ENCODE measurements at places on chromosomes 3 and 15.

DNA sequence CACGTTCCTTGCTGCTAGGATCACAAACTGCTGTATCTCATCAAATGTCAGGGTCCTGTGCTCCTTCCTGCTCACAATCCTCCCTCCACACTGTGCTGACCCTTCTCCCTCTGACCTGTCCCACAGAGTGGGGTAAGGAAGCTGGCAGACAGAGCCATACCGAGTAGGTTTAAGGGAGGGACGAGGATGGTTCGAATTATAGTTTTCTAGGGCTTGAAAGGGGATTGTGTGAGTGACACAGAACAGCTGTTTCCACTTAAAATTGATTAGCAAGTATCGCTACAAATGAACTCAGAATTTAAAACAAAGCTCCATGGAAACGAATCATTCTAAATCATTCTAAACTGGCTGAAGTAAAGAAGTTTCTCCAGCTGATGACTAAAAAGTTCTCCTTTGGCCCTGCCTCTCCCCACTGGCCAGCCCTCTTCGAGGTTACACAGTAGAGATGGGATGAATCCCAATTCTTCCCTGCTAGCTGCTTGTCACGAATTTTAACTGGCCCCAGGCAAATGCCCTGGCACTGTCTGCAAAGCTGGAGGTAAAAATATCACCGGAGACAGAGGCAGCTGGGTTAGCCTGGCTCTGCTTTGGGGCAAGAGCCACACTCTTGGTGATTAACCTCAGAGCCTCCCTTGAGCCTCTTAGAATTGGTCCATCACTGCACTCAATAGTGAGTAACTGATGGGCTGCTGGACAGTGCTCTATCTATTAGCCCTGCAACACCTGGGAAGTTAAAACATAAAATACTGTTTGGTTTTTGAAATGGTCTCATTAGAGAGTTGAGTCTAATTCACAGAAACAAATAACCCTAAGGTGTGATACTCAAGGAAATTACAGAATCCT is 194.9 kb downstream of the CHST2 start:
- no peak for DNase-seq

DNA sequence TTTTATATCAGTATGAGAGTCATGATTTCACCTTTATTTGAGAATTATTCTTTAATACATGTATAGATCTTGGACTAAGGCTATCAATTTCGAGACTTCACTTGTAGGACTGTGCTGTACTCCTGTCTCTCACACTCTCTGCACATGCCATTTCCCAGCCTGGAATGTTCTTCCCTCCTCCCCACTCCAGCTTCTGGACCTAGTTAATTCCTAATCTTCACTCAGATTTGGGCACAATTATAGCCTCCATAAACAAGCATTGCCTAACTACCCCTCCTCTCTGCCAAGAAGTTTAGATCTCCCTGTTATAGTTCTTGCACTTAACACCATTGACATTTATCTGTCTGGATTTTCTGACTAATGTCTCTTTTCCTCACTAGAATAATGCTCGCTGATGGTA is 88.3 kb downstream of the FHIT start:
- DNase-seq: no peak

DNA sequence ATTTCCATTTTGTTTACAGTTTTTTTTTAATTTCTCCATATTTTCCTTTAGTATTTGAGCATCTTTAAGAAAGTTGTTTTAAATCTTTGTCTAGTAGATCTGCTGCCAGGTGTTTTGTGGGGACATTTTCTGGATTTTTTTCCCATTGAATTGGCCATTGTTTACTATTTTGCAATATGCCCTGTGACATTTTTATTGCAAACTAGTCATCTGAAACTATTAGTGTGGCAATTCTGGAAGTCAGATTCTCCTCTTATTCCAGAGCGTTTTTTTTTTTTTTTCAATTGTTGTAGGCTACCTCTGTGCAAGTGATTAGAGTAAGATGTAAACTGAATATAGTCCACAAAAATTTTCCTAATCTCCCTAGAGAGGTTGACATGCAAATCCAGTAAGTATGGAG is 334.2 kb downstream of the PYDC2 start:
- no peak for DNase-seq

- no peak for DNase-seq
Measured at GRCh38 chr3:195467641-195468390, 25.0 kb upstream of the ACAP2 start.

DNA sequence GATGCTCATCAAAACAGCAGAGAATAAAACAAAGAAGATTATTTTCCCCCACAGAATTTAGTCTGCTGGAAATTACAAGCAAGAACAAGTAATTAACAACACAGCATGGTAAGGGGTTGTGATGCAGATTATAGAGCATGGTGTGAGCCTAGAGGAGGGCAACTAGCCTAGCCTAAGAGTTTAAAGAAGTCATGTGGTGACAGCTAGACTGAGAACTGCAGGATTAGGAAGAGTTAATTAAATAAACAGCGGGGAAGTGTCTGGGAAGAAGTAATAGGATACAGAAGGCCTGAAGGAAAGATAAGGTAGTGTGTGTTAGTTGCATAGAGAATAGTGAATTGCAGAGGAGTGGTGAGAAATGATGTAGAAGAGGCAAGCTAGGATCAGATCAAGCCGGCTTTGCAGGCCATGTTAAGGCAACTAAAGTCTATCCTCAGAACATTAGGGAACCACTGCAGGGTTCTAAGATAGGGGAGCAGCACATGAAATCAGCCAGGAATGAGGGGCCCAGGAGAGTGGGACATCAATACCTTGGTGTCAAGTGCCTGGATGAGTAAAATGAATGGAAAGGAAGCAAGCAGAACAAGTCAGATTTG is 11.9 kb upstream of the PKM start:
- DNase-seq: no peak

- DNase-seq: no peak
Measured at GRCh38 chr3:143255739-143256138, 136.2 kb downstream of the CHST2 start.

- no peak for DNase-seq
Measured at GRCh38 chr3:146067048-146067447, 93.9 kb downstream of the PLOD2 start.

GRCh38 chr3:149575961-149576564 is 81.8 kb downstream of the WWTR1 start:
- no peak for DNase-seq

DNA sequence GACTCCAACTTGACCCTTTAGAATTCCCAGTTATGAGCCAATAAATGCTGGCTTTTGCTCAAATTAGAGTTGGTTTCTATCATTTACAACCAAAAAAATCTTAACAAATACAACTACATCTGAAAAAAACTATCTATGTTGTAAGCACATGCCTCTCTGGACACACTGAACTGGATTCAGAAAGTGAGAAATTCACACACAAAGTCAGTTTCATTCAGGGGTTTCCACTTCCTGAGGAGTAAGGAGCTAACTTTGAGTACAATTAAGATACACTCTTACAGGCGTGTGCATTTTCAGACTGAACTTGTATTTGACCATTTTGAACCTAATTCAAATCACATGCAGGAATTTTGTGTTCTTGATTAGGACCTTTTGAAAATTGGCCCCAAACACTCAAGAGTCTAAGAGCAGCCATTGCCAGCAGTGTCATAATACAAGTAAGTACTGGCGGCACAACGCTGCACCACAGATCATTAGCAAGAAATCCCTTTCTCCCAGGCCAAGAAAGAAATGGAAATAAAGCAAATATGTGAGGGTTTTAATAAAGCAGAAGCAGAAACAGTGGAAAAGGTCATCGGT is 31.2 kb downstream of the LINS1 start:
- no peak for DNase-seq

- no peak for DNase-seq
Measured at GRCh38 chr3:14320219-14320618, 82.2 kb upstream of the SLC6A6 start.
